ENCODE measurements at places on chromosomes 6 and 20.

GRCh38 chr20:38799203-38799602 lies 6.3 kb upstream of the PPP1R16B start:
- no peak for DNase-seq

- DNase-seq: no peak
These were observed 43.2 kb upstream of the GABRR1 start for GRCh38 chr6:89260310-89260709.

GRCh38 chr6:87561017-87561416 lies 28.8 kb downstream of the RARS2 start:
- DNase-seq: no peak

- no peak for DNase-seq
These were observed 85.3 kb downstream of the DCDC2 start for GRCh38 chr6:24272553-24272952.

DNA sequence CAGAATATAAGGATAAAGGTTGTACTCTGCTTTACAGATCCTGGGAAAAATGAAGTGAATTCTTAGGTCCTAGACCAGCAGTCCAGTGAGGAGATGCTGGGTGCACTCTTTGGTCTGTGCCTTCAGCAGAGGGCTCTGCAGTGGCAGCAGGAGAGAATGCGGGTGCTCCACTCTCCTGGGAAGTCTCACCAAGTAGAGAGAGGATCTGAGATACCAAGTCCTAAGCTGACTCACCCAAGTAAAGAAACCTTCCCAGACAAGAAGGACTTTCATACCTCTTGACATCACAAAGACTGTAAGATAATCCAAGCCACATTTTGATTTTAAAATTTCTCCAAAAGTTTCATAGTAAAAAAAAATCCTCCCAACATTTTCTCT lies 116.9 kb upstream of the EMILIN3 start:
- no peak for DNase-seq

- DNase-seq: no peak
These were observed 384.4 kb upstream of the RNF217 start for GRCh38 chr6:124577734-124578281.

DNA sequence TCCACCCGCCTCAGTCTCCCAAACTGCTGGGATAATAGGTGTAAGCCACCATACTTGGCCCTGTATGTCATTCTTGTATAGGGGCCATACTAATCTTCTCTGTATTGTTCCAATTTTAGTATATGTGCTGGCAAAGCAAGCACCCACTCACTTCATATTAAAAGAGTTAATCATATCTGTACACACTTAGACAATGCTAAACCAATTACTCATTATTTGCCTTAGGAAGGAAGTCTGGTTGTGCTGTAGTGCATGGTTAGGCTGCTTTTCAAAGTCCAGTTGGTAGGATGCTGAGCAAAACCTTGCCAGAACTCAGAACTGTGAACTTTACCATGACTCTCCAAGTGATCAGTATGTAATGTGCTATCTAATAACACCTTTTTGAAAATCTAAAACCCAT lies 88.6 kb downstream of the LIN28B start:
- no peak for DNase-seq

DNA sequence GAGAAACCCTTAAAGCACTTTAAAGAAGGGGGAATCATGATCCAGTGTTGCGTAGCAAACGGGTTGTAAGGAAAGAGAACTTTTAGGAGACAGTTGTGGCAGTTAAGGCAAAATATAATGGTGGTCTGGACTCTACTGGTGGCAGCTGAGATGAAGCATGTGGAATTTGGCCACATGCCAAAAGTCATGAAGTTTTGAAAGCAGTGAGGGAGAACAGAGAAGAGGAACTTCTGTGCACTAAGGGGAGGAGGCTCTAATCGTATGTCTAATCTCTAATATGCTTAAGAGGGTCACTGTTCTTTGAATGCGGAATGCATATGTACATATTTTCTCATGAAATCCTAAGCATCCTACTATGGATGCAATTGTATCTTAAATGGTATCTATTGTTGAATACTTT lies 91.5 kb downstream of the RIMS1 start:
- DNase-seq: no peak

- DNase-seq: no peak
These were observed 116.1 kb upstream of the TIAM2 start for GRCh38 chr6:154878871-154879491.

GRCh38 chr6:43608807-43609206 lies 20.3 kb downstream of the GTPBP2 start:
- DNase-seq: no peak

- no peak for DNase-seq
These were observed 99.1 kb upstream of the KCNQ5 start for GRCh38 chr6:72522735-72523141.

GRCh38 chr20:40941133-40941610 lies 87.5 kb upstream of the TOP1 start:
- no peak for DNase-seq

DNA sequence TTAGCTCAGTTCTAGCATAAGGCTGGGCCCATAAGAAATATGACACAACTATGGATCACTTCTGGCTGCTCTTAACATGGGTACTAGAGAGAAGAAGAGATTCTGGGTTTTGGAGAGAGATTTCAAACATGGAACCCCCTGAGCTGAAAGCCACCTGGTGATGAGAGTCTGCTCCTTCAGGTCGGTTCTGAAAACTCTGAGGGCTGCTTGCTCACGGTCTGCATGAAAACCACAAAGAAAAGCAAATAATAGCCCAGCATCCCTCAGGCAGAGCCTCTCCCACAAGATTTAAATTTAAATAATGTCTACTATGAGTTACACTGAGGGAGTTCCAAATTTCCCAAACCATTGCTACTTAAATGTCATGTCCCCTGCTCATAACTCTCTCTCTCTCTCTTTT lies 301.5 kb downstream of the BMP7 start:
- no peak for DNase-seq

DNA sequence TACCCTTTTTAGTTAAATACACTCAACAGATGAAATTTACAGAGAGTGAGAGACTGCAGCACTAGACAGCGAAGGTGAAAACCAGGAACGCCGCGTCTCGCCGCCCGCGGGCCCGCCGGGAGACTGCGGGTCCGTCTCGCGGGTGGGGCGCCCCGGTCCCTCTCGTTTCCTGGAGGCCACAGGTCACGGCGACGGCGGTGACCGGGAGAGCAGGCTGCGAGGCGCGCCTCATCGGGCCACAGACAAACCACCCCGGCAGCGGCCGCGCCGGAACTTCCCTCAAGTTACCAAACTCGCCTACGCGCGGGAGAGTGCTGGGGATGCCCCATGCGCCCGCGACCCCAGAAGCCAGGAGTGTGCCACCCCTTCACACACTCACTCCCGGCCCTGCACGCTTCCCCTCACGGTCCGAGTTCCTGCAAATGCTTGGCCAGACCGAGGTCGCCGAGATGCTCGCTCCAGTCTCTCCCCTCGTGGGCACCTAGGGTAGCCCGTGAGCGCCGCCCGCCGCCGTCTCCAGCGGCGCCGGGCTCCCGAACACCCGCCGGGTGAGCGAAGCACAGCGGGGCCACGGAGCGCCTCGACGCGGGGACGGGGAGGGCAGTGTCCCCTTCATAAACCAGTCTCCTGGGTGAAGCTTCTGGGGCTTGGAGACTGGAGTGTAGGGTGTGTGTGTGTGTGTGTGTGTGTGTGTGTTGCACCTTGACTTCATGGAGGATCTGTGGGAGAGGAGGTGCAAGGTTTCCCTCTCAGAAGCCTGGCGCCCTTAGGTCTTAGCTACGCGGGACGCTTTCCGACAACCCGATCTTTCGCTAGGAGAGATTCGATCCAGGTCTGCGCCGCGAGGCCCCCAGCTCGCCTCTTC lies 1.4 kb downstream of the BACH2 start:
- peak; percentile 72 for DNase-seq

DNA sequence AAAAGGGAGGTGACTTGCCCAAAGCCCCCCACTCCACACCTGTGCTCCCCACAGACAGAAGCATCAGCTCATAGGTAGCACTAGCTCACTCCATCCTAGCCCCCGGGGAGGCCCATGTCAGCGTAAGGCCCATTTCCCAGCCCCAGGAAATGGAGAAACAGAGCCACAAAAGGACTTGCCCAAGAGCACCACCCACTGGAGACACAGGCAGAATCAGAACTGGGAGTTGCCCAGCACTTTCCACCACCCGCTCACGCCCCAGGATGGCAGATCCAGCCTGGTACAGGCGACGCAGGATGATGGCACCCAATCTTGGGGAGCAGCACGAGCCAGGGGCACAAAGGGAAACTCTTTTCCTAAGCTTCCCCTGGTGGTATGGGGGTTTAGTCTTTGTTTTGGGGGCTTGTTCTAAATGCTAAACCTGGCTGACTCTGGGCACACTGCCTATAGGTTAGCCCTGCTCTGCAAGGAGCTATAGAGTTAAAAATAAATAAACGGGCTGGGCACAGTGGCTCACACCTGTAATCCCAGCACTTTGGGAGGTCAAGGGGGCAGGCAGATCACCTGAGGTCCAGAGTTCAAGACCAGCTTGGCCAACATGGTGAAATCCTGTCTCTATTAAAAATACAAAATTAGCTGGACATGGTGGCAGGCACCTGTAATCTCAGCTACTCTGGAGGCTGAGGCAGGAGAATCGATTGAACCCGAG lies 11.8 kb downstream of the C20orf203 start:
- no peak for DNase-seq

- DNase-seq: no peak
These were observed 151.6 kb upstream of the PTPRK start for GRCh38 chr6:128672023-128672422.

DNA sequence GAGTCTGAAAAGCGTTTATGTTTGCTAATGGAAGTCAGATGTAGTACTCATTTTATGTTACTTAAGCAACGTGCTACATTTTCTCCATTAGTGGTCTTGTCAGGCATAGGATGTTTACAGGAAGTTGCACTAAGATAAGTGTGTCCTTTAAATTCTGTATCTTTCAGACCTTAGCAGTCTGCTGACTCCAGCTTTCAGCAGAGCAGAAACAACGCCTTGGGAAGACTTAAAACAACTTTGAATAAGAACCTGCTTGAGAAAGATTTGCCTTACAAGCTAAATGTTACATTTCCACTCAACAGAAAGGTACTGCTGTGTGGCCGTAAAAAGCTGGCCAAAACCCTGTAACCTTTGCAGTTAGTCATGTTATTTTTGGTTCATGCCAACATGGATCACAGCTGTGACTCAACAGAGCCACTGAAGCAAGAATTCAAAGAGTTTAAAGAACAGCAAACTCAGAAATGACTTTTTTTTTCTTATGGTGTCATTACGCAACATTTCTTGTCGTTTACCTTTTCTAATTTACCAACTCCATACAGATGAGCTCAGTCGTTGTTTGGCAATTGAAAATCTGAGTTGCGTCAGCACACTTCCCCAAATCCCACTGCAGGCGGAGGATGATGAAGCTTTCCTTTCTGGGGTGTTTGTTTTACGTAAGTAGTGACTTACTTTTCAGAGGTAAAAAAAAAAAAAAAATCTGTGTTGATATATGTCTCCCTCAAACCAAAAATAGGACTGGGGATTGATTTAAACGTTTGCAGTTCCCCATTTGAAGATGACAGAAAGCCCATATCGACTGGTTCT lies 27.9 kb upstream of the BMP6 start:
- no peak for DNase-seq

DNA sequence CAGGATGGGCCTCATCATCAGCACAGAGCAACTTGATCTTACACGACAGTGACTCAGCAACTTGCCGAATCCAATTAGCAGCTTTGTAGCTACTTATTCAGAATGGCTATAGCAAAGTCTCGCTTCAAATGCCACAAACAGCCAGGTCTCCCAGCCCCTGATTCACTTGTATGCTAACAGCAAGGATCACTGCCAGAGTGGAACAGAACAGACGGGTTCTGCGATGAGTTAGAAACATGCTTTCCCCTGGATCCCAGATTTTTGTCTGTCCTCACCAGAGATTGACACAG lies 254.4 kb downstream of the NRN1 start:
- no peak for DNase-seq

GRCh38 chr6:125821825-125822281 lies 31.1 kb downstream of the NCOA7 start:
- no peak for DNase-seq

DNA sequence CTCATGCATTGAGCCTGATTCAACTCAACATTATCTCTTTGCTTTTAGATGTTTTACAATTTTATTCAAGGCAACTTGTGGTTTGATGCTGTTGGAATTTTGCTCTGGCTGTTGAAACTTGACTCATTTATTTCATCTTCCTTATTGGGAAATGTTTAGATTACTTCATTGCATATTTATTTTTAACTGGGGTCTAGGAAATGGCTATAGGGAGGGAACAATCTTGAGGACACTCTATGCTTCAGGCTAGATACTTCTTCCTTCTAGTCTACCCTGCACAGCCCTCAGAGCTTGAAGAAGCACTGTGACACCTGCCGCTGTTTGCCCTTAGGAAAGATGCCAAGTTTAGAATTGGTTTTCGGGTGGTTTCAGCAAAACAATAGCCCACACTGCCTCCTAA lies 183.4 kb downstream of the ADGRG6 start:
- no peak for DNase-seq

- peak; percentile 4 for DNase-seq
These were observed 909 bp upstream of the NUDT3 start for GRCh38 chr6:34393191-34393965.

GRCh38 chr6:25578538-25578937 lies 73.5 kb upstream of the SCGN start:
- no peak for DNase-seq

DNA sequence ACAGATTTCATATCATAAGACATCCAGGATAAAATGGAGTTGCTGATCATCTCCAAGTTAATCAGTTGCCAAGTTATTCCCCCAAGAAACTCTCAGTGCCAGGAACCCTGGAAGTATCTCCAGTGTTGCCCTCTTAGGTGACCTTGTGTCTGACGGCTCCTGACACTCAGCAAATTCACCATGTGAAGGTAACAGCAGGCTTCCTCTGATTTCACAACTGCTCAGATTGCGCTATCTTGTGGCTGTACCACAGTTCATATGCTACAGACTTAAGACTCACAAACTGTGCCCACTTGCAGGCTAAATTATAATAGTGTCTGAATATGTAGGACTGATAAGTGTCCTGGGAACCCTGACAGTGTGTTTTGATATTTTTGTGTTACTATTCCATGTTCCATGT lies 186.6 kb upstream of the OPRM1 start:
- DNase-seq: no peak

DNA sequence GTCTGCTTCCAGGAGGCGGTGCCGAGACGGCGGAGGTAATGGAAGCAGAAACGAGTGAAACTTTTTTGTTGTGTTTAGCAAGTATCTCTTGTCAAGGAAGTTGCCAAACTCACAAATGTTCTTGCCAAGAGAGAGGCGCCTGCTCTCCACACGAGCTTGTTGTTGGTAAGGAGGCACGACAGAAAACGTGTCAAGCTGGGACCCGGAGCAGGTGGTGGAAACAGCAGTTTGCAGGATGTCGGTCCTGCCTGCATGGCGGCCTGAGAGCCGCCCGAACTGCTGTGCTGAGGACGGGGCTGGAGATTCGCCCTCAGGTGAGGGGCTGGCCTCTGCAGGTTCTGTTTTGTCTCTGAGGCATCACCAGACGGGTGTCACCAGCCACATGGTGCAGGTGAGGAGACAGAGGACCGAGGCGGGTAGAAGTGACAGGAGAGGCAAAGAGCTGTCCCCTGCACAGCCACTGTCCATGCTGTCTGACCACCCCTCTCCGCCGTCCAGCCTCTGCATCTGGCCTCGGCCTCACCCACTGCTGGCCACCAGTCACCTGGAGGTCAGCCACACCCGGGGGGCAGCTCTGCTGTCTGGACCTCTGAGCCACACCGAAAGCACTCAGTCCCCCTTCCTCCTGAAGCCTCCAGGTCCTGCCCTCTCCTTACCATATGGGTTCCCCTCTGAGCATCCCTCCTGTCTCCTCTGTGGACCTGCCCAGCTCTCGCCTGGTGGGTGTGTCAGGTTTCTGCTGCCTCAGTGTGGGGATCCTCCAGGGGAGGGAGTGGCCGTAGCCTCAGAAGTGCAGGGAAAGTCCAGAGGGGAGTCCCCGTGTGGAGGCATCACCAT lies 261.5 kb downstream of the TAF4 start:
- no peak for DNase-seq

GRCh38 chr20:34435589-34435988 lies 72.5 kb downstream of the ITCH start:
- DNase-seq: no peak

Data from activated gamma-delta T cell treated with anti-CD3 and anti-CD28 coated beads, Interleukin-2, amount 50 U/mL, for 16 hours (primary cell).